ENCODE measurements at places on chromosomes 5 and 9.
A peak's percentile ranks its signal among the peaks of the same experiment; 100 is the strongest.

GRCh38 chr5:132257131-132258101 is at the start of gene PDLIM4:
Gene PDLIM4, plus strand, starts transcription at chr5:132257696. Its CDS starts 39 bp downstream, at chr5:132257735.
- DNase-seq: no peak

DNA sequence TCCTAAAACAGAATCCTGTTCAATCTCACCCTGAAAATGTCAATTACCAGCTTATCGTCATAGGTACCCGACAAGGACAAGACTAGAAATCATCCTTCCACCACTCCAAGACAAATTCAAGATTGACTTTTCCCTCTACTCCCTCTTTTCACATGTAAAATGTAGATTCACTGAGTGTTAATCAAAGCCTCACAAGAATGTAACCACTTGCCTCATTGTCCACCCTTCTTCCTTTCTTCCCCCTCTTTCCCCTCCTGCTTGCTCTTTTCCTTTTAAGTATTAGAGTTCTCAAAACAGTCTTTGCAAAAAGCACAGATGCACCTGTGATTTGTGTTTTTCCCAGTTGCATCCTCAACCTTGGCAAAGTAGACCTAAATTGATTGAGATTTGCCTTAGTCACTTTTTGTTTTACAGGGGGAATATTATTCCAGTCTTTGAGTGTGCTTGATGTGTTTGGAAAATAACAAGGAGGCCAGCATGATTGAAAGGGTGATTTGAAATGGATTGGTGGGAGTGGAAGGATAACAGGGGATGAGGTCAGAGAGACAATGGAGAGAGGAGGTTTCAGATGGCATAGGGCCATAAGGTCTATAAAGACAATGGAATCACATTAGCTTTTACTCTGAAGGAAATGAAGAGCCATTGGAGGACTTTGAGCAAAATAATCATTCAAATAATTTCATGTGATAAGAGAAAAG is 231.3 kb upstream of the TYRP1 start:
- DNase-seq: no peak

DNA sequence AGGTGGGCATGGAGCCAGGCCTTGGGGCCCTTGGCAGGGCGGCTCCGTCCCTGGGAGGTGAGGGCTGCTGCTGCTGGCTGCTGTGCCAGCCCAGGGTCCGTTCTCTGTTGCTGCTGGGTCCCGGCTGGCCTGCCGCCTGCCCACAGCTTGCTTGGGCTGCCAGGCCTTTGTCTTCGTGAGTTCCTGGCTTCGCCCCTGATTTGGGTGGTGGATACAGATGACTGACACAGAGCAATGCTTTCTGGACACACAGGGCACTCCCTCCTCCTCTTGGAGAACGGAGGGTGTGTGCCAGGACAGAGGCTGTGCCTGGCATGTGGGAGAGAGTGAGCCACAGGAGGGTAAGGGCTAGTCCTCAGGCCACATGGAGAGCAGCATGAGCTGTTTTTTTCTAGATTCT is 166.1 kb downstream of the MACROH2A1 start:
- no peak for DNase-seq

GRCh38 chr5:57895766-57896165 is 413.2 kb upstream of the ACTBL2 start:
- no peak for DNase-seq

GRCh38 chr9:34570809-34571480 is 18.6 kb downstream of the CNTFR start:
- no peak for DNase-seq

GRCh38 chr9:111961009-111961408 is 64.4 kb downstream of the UGCG start:
- DNase-seq: no peak

DNA sequence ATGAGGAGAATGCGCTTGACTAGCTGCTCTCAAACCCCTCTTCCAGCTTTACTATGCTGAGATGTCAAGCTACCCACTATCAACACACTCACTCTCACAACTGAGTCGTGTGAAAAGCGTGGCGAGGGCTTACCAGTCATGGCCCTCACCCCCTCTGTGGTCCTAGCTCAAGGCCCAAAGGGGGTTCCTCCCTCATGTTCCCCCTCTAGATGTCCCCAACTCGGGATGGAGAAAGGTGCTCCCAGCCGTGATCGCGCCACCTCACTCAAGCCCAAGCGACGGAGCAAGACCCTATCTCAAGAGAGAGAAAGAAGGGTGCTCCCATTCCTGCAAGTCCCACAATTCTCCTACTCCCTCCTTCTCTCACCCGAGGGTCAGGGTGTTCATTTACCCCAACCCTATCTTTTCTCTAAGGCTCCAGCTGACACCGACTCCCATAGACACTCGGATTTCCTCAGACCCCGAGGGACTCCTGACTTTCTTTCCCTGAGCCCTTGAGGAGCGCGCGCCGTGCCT is 559 bp downstream of the SLC38A9 start:
- peak; percentile 13 for DNase-seq

- DNase-seq: no peak
Measured at GRCh38 chr9:128689293-128689774, 312 bp downstream of the SET start.

- DNase-seq: no peak
Measured at GRCh38 chr9:80763536-80763935, 925.8 kb downstream of the TLE1 start.

- no peak for DNase-seq
Measured at GRCh38 chr9:678897-679296, 162.6 kb upstream of the DMRT1 start.

DNA sequence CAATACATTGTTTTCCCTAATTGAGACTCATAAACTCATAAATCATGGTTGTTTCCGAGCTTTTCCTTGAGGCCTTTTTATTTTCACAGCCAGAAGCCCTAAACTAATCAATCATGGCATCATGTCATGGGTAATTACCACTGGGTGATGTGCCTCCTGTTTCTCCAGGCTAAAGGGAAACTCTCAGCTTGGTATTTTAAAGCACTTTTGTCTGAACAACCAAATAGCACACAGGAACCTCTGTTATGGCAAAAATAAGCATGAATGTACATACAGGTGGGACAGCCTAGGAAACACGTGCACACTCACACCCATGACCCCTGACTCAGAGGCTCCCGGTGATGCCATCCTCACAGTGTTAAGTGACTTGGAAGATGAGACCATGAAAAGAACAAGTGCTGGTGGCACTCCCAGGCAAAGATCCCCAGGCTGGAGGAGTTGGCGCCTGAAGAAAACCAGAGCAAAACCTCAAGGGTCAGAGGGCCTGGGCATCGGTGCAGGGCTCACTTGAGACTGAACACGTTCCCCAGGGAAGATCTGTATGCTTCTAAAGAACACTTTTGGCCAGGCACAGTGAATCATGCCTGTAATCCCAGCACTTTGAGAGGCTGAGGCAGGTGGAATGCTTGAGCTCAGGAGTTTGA is 154.3 kb downstream of the ROR2 start:
- DNase-seq: peak; percentile 25

GRCh38 chr9:69542942-69543704 is 129.0 kb downstream of the APBA1 start:
- DNase-seq: peak; percentile 14

DNA sequence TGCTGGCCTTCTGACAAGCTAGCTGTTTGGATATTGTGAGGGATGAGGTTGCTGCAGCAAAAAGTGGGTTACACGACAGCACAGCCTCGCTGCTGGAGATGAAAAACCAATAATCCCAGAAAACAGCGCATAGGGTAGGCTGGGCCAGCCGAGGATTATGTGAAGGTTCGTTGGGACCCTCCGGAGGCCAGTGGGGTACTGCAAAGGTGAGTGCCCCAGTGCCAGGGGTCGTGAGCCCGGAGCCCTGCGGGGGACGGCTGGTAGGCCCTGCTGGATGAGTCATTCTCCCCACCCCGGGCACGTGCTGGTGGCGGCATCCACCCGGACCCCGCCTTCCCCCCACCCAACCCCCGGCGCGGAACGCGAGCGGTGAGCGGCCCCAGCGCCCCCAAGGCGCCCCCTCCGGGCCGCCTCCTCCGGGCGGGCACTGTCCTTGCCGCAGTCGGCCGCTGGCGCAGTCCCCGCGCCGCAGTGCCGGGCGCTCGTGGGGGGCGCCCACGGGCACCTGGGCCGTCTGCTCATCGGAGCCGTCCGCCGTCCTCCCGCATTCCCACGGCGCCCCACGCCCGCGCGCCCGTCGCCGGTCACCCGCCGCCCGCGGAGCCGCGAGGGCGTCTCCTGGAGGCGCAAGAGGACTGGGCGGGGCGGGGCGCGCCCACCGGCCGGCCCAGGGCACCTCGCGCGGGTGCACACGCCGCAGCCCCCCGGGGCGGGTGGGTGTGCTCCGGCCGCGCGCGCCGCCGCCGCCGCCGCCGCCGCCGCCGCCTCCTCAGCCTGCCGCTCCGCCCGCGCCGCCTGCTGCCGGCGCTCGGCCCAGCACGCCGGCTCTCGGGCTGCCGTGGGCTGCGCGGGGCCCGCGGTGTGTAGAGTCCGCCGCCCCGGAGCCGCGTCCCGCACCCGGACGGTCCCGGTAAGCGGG is at the start of gene PHF24:
Gene PHF24, plus strand, starts transcription at position 794 of the 919 bp plus-strand sequence. CDS start 13,014 bp downstream, outside the sequence.
- DNase-seq: no peak

GRCh38 chr5:4995014-4995413 is 145.1 kb upstream of the ADAMTS16 start:
- peak; percentile 17 for DNase-seq

DNA sequence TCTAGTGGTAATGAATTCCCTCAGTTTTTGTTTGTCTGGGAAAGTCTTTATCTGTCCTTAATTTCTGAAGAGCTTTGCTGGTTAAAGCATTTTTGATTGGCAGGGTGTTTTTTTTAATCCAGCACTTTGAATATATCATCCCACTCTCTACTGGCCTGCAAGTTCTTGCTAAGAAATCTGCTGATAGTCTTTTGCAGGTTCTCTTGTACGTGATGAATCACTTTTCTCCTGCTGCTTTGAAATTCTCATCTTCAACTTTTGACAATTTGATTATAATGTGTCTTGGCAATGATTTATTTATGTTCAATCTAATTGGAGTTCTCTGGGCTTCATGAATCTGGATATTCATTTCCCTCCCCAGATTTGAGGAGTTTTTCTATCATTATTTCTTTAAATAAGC is 8.1 kb upstream of the TMEM215 start:
- DNase-seq: no peak

DNA sequence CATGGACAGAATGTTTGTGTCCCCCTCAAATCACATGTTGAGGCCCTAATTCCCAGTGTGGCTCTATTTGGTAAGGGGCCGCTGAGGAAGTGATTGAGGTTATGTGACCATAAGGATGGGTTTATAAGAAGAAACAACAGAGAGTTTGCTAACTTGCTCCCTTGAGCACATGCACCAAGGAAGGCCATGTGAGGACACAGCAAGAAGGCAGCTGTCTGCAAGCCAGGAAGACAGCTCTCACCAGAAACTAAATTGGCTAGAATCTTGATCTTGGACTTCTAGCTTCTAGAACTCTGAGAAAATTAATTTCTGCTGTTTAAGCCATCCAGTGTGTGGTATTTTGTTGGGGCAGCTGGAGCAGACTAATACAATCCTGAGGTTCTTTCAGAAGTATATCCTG is 35.2 kb upstream of the CDC42SE2 start:
- peak; percentile 64 for DNase-seq

GRCh38 chr5:78046006-78046405 is 248.5 kb downstream of the AP3B1 start:
- no peak for DNase-seq

DNA sequence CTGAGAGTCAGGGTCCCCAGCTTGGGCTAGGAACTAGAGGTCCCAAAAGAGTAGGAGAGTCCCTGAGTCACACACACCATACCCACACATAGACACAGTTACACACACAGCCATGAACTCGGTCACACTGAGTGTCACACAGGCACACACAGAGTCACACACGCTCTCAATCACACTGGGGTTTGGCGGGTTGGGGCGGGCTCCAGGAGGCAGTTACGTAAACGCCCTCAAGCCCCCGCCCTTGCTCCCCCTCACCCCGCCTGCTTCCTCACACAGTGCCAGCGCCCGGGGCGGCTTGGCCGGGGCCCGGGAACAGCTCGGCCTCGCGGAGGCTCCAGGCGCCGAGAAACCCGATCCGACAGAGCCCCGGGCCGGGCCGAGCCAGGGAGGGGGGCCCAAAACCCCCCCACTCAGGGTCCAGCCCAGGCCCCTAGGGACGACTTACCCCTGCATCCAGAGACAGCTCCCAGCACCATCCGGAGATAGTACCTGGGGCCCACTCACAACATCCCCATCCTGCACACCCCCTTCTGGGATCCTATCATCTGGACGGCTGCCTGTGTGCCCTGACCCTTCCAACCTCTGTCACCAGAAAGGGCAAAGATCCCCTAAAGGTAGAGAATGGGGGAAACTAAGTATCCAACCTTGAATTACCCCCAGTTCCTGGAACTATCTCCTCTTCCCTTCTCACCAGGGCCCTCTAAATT is 3.5 kb upstream of the CNTFR start:
- peak; percentile 53 for DNase-seq

- no peak for DNase-seq
Measured at GRCh38 chr9:89482901-89483361, 15.0 kb downstream of the SEMA4D start.

DNA sequence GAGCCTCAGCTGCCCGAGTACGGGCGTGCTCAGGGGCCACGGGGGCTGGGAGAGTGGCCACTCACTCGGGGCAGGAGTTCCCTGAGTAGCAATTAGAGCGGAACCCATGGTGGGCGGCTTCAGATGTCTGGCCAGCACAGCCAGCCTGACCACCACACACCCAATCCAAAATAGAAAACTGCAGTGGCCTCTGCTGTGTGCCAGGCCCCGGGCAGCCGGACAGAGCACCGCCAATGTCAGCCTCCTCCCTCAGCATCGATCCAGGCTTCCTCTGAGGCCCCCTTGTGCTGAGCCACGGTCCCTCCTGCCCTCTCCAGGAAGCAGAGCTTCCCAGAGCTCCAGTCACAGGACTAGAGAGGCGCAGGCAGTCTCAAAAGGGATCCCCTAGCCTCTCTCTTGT is 2.7 kb downstream of the ADAMTS2 start:
- no peak for DNase-seq

- DNase-seq: no peak
Measured at GRCh38 chr5:84249918-84250630, 134.6 kb downstream of the EDIL3 start.

- no peak for DNase-seq
Measured at GRCh38 chr5:80318212-80318611, 1.6 kb upstream of the SPZ1 start.

DNA sequence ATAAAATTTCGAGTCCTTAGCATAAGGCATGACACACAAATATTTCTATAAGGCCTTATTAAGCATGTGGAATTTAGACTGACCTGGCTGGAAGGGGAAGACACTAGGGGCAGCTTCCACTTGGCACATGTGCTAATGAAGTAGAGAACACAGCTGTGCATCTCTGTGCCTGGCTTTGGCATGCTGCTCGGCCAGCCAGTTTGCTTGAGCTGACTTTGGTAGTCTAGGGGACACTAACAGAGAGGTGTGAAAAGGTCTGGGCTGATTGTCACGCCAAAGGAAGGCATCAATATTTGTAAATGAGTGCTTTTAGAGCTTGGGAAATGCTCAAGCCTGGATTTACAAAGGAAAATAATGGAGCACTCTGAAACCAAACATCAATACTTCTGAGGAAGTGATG is 723.7 kb downstream of the PRELID2 start:
- DNase-seq: no peak

GRCh38 chr5:31427013-31427723 is 104.7 kb downstream of the DROSHA start:
- no peak for DNase-seq

- DNase-seq: no peak
Measured at GRCh38 chr5:113063927-113064326, 87.3 kb downstream of the DCP2 start.

GRCh38 chr5:135964670-135965320 is 10.0 kb upstream of the LECT2 start:
- DNase-seq: no peak

Data from NB4 (cell line).